Esophagus squamous epithelium (tissue), 5 donors: ENCODE measurements at places on chromosomes 6 and 20. TPM values are rescaled to one million over a fixed set of nuclear protein-coding genes. Genes with fewer than 3 reads are reported as not detected.

GRCh38 chr6:116766506-116767176, 1.1 kb upstream of the FAM162B start:
- H3K27ac ChIP-seq: no peak overlapping the region
- no peaks in the 10 kb centered on the region for H3K36me3 ChIP-seq
- H3K4me3 ChIP-seq: no peak overlapping the region
- H3K4me1 ChIP-seq: peaks cover 16% of the 10 kb centered on the region
- no peak for DNase-seq
- H3K27me3 ChIP-seq: no peaks in the 10 kb centered on the region

DNA sequence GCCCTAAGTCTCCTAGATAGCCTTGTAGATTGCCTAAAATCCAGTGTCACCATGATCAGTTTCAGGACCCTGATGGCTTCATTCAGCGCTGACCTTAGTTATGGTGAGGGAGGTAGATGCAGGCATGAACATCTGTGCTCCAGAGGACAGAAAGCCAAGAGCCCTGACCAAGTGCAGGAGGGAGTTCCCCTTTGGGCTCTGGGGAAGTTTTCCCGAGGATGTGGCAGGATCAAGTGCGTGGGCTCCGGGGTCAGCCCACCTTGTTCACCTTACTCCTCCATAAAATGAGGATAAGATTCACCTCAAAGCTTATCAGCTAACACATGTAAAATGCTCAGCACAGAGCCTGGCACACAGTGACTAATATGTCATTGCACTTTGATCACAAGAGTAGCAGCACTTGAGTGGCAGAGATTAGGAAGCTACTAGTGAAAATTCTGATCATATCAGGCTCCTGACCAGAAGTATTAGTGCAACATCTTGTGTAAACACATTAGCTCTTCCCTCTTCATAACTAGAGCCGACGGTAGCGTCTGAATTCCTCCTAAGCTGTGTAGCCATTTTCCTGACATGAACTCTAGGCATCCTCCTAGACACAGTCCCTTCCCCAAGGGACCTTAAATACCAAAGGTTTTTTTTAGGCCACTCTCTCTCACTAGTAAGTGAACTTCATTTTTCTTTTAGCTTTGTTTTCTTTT, 125.2 kb downstream of the SULF2 start:
- peaks cover 11% of the 10 kb centered on the region for H3K36me3 ChIP-seq
- peaks cover 4% of the 10 kb centered on the region for H3K4me1 ChIP-seq
- H3K27ac ChIP-seq: no peak overlapping the region

- H3K4me1 ChIP-seq: peaks cover 16% of the 10 kb centered on the region
- DNase-seq: no peak
- H3K36me3 ChIP-seq: no peaks in the 10 kb centered on the region
- no peaks in the 10 kb centered on the region for H3K27me3 ChIP-seq
Observed at GRCh38 chr6:2111162-2111677, 134.2 kb downstream of the GMDS start.

AIG1 gene
- 30.5 TPM for total RNA-seq

- H3K27ac ChIP-seq: no peak overlapping the region
- H3K4me3 ChIP-seq: no peak overlapping the region
- no peaks in the 10 kb centered on the region for H3K27me3 ChIP-seq
- no peaks in the 10 kb centered on the region for H3K36me3 ChIP-seq
Observed at GRCh38 chr6:1572892-1573291, 36.8 kb upstream of the FOXC1 start.

TREM2 gene
- total RNA-seq: 0.70 TPM
